Aorta (tissue), 5 donors: ENCODE measurements at places on chromosomes 1 and 21.
A peak's percentile ranks its signal among the peaks of the same experiment; 100 is the strongest.

DNA sequence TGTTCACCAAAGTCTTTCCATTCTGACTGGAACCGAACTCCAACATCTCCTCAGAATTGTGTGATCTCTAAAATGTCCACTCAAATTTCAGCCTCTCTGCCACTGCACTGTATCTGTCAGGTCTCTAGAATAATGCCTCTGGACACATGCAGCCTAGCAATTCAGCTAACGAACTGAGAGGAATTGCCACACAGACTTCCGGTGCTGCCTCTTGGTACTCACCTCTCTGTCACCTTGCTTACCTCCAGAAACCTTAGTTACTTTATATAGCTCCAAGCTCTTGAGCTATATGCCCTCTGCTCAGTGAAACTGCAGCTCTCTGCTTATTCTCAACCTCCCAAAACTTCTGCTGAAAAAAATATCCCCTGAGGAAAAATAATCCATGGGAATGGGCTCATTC lies 2.7 kb upstream of the CHRM3 start:
- no peaks in the 10 kb centered on the region for H3K27me3 ChIP-seq
- no peak overlapping the region for H3K4me3 ChIP-seq
- no peak overlapping the region for H3K27ac ChIP-seq

DNA sequence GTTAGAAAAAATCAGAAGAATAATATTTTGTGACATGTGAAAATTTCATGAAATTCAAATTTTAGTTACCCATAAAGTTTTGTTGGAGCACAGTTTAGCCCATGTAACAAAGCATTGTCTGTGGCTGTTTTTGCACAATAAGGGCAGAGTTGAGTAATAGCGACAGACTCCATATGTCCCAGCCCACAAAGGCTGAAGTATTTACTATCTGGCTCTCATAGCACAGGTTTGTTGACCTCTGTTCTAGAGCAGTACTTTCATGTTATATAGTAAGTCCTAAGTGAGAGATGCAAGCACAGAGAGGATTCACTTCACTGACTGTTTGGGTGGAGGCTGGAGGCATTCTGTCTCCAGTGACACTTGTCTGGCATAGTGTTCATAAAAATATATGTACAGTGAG lies 6.8 kb downstream of the LAMC1 start:
- peak overlapping the region; percentile 82 for H3K27ac ChIP-seq
- no peak for DNase-seq
- no peaks in the 10 kb centered on the region for H3K27me3 ChIP-seq
- peaks cover 9% of the 10 kb centered on the region for H3K4me1 ChIP-seq
- H3K36me3 ChIP-seq: peaks cover 2% of the 10 kb centered on the region

- H3K27me3 ChIP-seq: no peaks in the 10 kb centered on the region
- no peak for DNase-seq
- H3K36me3 ChIP-seq: no peaks in the 10 kb centered on the region
- H3K4me1 ChIP-seq: no peaks in the 10 kb centered on the region
- H3K4me3 ChIP-seq: no peak overlapping the region
Measured at GRCh38 chr1:154466206-154466605, 35.8 kb upstream of the TDRD10 start.

DNA sequence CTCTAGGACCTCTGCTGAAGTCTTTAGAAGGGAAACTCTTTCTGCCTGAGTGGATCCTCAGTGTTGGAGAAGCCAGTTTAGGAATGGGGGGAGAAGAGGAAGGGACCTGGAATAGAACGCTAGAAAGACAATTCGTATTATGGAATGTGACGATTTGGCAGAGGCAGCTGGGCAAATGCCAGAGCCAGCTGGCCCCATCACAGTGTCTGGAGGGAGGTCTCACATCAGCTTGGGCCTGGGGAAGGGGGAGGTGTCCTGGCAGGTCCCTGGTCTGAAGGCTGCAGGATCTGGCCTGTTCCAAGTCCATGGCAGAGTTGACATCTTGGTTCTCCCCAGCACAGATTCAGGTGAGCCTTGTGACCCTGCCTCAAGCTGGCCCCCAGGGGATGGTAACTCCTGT lies 11.3 kb downstream of the TMCC2 start:
- DNase-seq: peak; percentile 30
- H3K27ac ChIP-seq: no peak overlapping the region
- no peaks in the 10 kb centered on the region for H3K36me3 ChIP-seq
- no peaks in the 10 kb centered on the region for H3K4me1 ChIP-seq
- H3K27me3 ChIP-seq: no peaks in the 10 kb centered on the region
- H3K4me3 ChIP-seq: no peak overlapping the region

DNA sequence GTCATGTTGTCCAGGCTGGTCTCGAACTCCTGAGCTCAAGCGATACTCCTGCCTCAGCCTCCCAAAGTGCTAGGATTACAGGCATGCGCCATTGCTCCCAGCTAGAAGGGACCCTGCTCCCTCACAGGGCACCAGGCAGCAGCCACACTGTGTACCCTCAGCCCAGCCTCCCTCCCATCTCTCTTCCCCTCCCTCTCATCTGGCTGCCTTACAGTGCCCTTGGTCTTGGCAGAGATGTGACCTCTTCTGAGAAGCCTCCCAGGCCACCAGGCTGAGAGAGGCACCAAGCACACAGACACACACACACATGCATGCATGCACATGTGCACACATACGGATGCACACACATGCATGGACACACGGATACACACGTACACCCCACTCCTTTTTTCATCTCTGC lies 25.0 kb downstream of the EPHA2 start:
- H3K36me3 ChIP-seq: no peaks in the 10 kb centered on the region
- no peak overlapping the region for H3K27ac ChIP-seq
- no peaks in the 10 kb centered on the region for H3K4me1 ChIP-seq
- DNase-seq: no peak

DNA sequence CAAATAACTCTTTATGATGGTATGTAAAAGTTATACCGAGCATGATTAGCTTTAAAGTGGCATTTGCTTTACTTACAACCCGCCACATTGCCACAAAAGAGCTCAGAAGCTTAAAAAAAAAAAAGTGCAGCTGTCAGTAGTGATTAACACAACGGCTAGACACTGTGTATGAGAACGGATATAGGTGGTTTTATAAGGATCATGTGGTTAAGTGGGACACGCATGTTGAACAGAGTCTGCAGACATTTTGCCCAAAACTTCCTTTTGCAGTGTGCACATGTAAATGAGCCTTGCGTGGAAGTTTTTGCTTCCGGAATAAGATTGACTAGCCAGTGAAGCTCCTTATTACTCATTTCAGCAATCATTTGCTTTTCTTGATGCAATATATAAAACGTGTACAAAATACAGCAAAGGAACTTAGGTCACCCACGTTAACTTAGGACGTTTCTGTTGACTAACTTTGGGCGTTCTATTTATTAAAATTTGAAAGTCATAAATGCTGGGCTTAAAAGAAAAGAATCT lies 58.7 kb upstream of the RGS1 start:
- peaks cover 2% of the 10 kb centered on the region for H3K4me1 ChIP-seq
- H3K27me3 ChIP-seq: no peaks in the 10 kb centered on the region
- no peak overlapping the region for H3K4me3 ChIP-seq
- H3K27ac ChIP-seq: no peak overlapping the region
- no peak for DNase-seq
- H3K36me3 ChIP-seq: no peaks in the 10 kb centered on the region

DNA sequence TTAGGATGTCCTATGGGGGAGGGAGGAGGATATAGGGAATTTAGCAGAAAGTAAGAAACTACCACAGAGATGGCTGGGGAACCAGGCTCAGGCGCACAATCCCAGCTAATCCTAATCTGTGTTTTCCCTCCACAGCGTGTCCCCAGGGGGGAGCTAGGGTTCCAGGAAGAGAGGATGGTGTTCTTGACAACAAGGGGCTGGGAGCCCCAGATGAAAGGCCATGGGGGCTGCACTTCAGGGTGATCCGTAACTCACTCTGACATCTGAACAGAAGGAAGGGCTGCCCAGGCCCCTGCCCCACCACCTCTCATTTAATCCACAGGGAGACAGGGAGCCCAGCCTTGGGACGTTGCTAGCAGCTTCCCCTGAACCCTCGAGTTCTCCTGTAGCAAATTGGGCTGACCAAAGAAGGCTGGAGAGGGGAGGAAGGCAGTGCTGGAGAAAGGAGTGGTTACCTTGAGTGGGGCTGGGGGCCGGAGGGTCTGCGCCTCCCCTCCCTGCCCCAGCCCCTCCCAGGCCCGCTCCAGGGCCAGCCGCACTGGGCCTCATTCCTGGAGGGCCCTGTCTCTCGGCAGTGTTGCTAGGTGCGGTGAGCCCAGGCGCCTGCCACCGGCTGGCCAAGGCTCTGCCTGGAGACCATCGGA lies 131.7 kb downstream of the TMEM53 start:
- H3K36me3 ChIP-seq: no peaks in the 10 kb centered on the region
- H3K27ac ChIP-seq: no peak overlapping the region
- no peaks in the 10 kb centered on the region for H3K4me1 ChIP-seq
- no peak overlapping the region for H3K4me3 ChIP-seq

DNA sequence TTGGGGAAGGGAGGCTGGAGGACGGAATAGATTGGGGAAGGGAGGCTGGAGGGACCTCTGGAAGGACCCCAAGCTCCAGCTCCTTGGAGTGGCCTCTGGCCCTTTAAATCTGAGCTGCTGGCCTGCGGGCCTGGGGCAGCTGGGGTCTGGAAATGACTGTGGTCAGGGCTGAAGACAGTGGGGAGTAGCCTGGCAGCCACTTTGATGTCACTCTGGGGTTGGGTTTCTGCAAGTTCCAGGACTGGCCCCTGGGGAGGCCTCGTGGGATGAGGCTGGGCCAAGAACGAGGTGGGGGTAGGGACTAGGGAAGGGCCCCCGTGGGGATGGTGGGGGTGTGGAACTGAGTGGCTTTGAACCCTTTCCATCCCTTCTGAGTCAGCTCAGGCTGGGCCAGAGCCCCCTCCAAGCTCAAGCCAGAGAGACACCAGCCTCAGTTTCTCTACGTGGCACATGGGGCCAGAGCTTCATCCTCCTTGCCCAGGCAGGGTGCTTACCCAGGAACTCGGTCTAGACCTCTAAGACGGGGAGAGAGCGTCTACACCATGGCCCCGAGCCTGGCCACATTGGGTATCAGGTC lies 59.7 kb downstream of the ALPL start:
- H3K36me3 ChIP-seq: no peaks in the 10 kb centered on the region
- peak; percentile 44 for DNase-seq
- H3K27me3 ChIP-seq: no peaks in the 10 kb centered on the region
- no peak overlapping the region for H3K27ac ChIP-seq

- no peaks in the 10 kb centered on the region for H3K4me1 ChIP-seq
- H3K4me3 ChIP-seq: no peak overlapping the region
- H3K27me3 ChIP-seq: no peaks in the 10 kb centered on the region
- DNase-seq: no peak
Measured at GRCh38 chr1:219476716-219477115, 136.2 kb downstream of the ZC3H11B start.

- peaks cover 4% of the 10 kb centered on the region for H3K4me1 ChIP-seq
- H3K27me3 ChIP-seq: no peaks in the 10 kb centered on the region
- no peaks in the 10 kb centered on the region for H3K36me3 ChIP-seq
- H3K27ac ChIP-seq: no peak overlapping the region
- H3K4me3 ChIP-seq: no peak overlapping the region
Measured at GRCh38 chr1:109788695-109789521, 25.2 kb upstream of the EPS8L3 start.

GRCh38 chr1:235986869-235987268 lies 78.0 kb downstream of the NID1 start:
- no peaks in the 10 kb centered on the region for H3K27me3 ChIP-seq
- peaks cover 7% of the 10 kb centered on the region for H3K36me3 ChIP-seq
- no peak for DNase-seq
- no peak overlapping the region for H3K27ac ChIP-seq
- peaks cover 2% of the 10 kb centered on the region for H3K4me1 ChIP-seq
- no peak overlapping the region for H3K4me3 ChIP-seq

DNA sequence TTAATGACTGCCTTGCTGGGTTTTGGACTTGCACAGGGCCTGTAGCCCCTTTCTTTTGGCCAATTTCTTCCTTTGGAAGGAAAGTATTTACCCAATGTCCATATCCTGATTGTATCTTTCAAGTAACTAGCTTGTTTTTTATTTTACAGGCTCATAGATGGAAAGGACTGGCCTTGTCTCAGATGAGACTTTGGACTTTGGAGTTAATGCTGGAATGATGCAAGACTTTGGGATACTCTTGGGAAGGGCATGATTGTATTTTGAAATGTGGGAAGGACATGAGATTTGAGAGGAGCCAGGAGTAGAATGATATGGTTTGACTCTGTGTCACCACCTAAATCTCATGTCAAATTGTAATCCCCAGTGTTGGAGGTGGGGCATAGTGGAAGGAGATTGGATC lies 140.1 kb downstream of the C1orf94 start:
- DNase-seq: no peak
- no peaks in the 10 kb centered on the region for H3K36me3 ChIP-seq
- H3K4me3 ChIP-seq: no peak overlapping the region
- no peaks in the 10 kb centered on the region for H3K4me1 ChIP-seq
- no peak overlapping the region for H3K27ac ChIP-seq

DNA sequence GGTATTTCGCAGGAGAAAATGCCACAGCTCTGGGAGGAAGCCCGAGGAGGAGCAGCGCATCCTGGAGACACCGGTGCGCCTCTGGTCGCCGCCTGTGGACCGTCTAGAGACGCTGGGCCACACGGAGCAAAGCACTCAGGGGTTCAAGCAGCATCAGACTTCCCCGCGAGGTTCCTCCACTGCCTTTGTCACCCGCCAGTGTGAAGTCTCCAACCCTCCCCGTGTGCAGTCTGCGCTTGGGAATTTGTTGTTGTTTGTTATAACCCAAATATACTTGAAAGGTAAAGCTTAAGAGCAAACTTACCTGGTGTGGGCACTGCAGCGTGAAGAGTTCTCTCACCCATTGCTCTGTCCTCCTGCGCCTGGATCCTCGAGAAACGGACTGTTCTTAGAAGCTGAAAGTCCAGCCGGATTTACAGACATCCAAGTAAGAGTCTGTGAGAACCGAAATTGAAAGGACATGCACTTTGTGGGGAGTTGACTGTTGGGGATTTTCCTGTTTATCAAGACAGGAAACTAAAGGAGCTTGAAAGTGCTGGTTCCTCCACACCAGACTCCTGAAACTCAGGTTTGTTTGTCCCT lies at the start of gene GBP4:
TSS of gene GBP4 (minus strand) at position 452 of the 582 bp plus-strand sequence. CDS start at position 344, 108 bp downstream.
- H3K36me3 ChIP-seq: no peaks in the 10 kb centered on the region
- H3K4me3 ChIP-seq: peak within 1 kb of the TSS; percentile 25
- no peaks in the 10 kb centered on the region for H3K4me1 ChIP-seq
- peak; percentile 51 for DNase-seq
- no peaks in the 10 kb centered on the region for H3K27me3 ChIP-seq

DNA sequence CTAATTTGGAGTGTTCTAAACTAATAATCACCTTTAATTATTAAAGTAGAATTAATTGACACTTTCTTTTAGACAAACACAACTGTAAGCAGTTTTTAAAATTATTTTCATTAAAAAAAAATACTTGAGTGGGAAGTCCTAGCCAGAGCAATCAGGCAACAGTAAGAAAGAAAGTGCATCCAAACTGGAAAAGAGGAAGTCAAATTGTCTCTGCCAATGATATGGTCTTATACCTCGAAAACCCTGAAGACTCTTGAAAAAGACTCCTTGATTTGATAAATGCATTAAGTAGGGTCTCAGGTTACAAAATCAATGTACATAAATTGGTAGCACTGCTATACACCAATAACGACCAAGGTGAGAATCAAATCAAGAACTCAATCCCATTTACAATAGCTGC lies 83.0 kb upstream of the GADD45A start:
- no peaks in the 10 kb centered on the region for H3K27me3 ChIP-seq
- no peaks in the 10 kb centered on the region for H3K4me1 ChIP-seq
- no peaks in the 10 kb centered on the region for H3K36me3 ChIP-seq
